ENCODE measurements at places on chromosomes 2 and 18.

DNA sequence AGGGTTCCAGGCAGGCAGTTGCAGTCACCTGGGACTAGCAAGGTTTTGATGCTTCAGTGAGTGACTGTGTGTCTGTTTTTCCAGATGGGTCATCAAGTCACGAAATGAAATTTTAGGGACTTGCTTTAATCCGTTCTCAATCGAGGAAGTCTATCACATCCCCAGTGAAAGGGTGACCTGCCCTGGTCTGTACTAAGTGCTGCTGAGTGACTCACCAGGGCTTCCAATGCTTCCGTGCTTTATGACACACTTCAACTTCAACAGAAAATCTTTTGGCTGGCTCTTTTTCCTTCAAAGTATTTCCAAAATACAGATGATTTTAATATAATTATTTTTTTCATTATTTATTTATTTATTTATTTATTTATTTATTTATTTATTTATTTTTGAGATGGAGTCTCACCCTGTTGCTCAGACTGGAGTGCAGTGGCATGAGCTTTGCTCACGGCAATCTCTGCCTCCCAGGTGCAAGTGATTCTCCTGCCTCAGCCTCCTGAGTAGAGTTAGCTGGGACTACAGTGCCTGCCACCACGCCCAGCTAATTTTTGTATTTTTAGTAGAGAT lies 18.4 kb downstream of the TFCP2L1 start:
- DNase-seq, result no peak

DNA sequence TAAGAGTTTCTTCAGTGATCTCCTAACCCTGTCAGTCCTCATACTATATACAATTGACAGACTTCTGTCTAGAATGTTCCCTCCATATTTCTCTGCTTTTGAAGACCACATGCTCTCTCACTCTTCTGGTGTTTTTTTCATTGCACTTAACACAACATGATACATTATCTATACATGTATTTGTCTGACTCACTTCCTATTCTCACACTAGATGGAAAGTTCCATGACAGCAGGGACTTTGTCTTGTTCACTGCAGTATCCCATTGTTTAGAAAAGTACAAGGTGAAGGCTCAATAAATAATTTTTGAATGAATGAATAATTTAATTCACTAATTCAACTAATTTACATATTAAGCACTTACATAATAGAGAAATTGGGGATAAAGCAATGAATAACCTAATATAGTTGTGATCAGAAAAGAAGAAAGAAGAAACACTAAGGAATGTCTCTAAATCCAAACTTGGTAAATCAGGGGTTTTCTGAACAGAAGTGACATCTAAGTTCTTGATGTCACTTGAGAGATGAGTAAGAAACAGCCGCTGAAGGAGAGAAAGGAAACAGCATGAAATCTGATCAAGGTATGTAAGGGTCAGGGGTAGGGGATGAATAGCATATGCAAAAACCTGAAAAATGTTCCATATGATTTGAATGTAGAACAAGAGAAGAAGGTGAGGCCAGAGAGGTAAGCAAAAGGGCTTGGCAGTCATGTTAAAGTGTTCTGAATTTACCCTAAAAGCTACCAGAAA lies 42.4 kb downstream of the MBD2 start:
- no peak for DNase-seq

- no peak for DNase-seq
Measured at GRCh38 chr2:228107846-228108245, 73.6 kb downstream of the SPHKAP start.

GRCh38 chr2:20660506-20661420 lies 6.2 kb upstream of the GDF7 start:
- DNase-seq, result no peak
